ENCODE measurements at places on chromosomes 2 and 18. TPM values are rescaled to one million over a fixed set of nuclear protein-coding genes. Genes with fewer than 3 reads are reported as not detected.

DNA sequence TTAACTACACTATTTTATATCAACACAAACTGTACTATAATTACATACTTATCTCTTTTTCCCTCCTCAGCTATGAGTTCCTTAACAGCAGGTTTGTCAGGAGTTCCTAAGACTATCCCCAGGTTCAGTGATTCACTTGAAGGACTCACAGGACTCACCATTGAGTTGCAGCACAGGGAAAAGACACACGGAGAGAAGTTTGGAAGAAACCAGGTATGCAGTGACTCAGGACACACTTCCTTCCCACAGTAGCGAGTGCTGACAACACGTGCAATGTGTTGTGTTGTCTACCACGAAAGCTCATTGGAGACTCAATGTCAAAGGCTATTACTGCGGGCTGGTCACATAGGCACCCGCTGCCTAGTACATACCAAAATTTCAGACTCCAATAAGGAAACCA, 32.0 kb downstream of the MGAT4A start:
- DNase-seq: no peak

- DNase-seq: no peak
Measured at GRCh38 chr2:147094077-147094476, 750.8 kb upstream of the ACVR2A start.

- DNase-seq: no peak
Measured at GRCh38 chr2:98269274-98269673, 77.0 kb upstream of the CNGA3 start.

Gene VWC2L
- not detected for total RNA-seq

DNA sequence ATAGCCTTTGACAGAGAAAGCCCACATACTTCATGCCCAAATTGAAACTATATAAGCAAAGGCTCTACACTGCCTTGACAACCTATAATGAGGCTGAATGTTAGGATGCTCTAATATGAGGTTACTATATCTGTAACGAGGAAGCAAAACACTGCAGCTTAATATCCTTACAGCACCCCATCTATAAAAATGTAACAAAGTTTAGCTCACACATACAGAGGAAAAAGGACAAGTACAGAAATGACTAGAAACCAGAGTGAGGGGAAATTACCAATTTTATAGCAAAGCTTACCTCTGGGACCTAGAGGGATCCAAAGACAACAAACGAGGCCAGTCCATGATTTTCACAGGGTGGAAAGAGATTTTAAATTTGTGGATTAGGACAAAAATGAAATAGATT, 138.5 kb downstream of the COL4A4 start:
- DNase-seq: no peak

DNA sequence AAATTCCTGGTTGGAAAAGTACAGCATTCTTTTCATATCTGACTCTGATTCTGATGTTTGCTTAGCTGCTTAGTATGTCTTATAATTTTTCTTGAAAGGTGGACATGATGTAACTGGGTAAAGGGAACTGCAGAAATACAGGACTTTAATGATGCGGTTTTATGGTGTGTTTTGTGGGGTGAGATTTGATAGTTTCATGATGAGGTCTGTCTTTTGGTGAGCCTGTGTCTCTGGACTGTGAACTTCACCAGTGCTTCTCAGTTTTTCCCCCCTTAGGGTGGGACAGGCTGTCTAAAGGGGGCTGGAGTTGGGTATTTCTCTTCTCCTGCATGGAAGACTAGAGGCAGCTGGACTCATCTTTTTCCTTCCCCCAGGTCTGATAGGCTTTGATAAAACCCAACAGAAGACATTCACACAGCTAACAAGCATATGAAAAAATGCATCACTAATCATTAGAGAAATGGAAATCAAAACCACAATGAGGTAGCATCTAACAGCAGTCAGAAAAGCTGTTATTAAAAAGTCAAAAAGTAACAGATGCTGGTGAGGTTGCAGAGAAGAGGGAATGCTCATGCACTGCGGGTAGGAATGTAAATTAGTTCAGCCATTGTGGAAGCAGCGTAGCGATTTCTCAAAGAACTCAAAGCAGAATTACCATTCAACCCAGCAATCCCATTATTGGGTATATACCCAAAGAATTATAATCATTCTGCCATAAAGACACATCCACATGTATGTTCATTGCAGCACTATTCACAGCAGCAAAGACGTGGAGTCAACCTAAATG, 77.6 kb downstream of the EPC2 start:
- no peak for DNase-seq

Gene CCDC68
- total RNA-seq: not detected

GRCh38 chr2:3025261-3025660, 352.4 kb downstream of the EIPR1 start:
- no peak for DNase-seq

DNA sequence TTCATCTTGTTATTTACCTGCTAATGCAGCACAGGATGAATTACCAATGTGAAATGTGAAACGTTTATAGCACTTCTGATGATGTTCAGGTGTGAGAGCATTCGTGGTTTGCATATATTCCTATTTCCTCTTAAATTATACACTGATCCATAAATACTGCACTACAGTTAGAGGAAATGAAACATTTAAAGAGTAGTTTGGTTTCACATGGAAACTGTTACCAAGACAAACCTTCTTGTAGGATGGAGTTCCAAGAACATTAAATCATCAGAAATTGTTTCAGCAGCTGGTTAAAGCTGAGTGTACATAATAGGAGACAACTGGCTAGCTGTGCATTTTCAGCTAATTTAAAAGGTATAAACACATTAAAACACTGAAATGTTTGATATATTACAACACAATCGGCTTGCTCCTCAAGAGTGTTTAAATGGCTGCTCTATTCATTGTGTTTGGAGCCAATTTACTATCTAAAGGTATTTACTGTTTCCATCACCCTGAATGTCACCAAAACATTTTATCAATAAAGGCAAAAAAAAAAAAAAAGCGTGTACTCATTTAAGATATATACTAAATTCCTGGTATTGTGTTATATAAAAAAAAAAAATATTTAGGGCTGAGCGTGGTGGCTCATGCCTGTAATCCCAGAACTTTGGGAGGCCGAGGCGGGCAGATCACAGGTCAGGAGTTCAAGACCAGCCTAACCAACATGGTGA, 100.6 kb downstream of the DYM start:
- DNase-seq: no peak

Gene SCN7A
- total RNA-seq: 1.9 TPM

All from chondrocyte (in vitro differentiated cells).